ENCODE measurements at places on chromosomes 12 and 14.
A peak's percentile ranks its signal among the peaks of the same experiment; 100 is the strongest.

DNA sequence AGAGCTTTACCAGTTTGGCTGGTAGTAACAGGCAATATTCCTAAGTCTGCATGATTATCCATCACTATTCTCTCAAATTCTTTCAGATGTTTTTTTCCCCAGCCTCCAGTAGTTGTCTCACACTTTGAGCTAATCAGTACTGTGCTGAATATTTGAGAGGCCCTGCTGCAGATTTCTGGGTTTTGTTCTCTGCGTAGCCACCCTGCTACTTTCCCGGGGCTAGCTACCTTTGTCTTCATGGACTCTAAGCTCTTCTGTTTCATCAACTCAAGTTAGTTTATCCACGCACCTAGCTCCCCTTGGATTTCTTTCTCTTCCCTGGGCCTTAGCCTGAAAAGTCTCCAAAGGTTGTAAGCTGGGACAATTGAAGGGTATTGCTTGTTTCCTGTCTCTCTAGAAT lies 73.0 kb downstream of the FUT8 start:
- DNase-seq: no peak

GRCh38 chr12:26118308-26118707 lies 6.5 kb downstream of the BHLHE41 start:
- DNase-seq: no peak

DNA sequence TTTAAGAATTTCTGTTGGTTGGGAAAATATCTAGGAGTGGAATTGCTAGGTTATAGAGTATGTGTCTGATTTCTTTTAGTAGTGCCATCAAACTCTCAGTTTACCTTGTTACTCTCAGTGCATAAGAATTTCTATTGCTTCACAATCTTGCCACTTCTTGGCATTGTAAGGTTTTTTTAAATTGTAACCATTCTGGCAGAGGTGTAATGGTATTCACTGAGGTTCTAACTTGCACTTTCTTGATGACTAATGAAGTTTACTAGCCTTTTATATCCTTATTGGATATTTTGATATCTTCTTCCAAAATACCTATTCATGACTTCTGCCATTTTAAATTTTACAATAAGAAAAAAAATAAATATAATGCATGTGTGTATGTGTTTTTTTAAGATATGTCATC lies 478.0 kb downstream of the NAV3 start:
- no peak for DNase-seq

DNA sequence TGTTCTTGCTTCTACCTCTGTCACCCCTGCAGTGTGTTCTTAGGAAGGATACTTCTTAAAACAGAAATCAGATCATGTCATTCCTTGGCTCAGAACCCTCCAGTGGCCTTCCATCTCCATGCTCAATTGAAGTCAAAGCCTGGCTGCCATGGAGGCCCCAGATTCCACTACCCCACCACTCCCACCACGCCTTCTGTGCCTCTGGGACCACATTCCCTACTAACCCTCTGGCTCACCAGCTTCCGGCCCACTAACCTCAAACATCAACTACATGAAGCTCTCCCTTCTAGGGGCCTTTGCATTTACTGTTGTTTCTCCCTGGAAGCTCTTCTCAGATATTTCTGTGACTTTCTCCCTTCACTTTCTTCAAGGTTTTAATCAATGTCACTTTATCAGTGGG lies 76.1 kb upstream of the REP15 start:
- DNase-seq: no peak

DNA sequence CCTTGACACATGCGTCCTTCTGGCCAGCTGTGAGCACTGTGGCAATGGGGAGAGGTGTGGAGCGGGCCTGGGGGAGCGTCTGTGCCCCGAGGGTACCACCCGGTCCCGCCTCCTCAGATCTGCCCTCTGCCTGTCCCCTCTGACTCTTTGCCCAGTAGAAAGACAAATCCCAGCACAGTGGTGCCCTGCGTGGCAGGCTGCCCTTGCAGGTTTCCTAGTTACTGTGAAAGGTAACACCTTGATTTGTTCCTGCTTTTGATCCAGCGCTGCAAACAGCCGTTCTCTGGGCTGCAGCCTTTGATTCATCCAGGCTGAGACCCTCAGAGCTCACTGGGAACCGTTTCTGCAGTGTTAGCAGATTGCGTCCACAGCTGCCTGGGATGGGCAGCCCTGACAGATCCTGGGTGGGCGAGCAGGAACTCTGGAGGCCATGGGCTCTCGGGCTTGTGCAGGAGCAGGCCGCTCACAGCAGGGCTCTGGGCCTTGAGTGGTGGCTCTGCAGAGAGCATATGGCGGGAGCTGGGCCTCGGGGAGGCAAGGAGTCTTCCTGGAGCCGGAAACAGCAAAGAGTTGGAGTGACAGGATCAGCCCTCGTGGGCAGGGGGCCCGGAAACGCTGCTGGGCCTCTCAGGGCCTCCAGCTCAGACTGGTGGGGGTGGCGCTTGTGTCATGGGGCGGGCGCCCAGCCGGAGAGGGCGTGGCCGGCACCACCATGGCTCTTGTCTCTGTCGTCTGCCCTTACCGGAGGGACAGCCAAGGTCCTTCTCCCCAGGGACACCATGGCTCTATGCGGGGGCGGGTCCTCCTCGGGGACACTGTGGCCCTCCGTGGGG lies 16.6 kb downstream of the FBRSL1 start:
- DNase-seq: peak; percentile 35

GRCh38 chr12:46127656-46128055 lies 137.3 kb upstream of the SCAF11 start:
- no peak for DNase-seq

All from activated gamma-delta T cell treated with anti-CD3 and anti-CD28 coated beads, Interleukin-2, amount 50 U/mL, for 16 hours (primary cell).